ENCODE measurements at places on chromosomes 4 and X.

- H3K36me3 ChIP-seq: no peaks in the 10 kb centered on the region
- DNase-seq: no peak
- H3K27me3 ChIP-seq: no peaks in the 10 kb centered on the region
- no peak overlapping the region for H3K4me3 ChIP-seq
- no peak overlapping the region for H3K27ac ChIP-seq
Measured at GRCh38 chr4:84856468-84857049, 109.9 kb downstream of the WDFY3 start.

DNA sequence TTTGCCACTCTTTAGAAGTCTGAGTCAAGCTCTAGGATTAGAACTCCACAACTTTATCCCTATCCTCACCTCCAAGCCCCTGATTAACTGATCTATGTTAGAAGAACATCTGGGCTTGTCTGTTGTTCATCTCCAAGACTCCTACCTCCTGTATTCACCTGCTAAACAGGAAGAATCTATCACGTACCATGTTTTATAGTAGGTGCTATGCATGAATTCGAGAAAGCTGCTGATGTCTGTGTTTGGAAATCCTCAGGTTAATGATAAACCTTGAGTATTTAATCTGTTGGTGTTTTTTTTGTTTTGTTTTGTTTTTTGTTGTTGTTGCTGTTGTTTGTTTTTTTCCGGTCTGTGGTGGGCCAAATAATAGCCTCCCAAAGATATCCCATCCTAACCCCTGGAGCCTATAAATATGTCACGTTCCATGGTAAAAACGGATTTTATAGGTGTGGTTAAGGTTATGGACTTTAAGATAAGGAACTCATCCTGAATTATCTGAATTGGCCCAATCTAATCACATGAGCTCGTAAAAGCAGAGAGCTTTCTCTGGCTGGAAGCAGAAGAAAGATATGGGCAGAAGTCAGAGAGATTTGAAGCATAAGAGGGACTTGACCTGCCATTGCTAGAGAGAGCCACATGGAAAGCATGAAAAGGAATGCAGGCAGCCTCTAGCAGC is 101.2 kb upstream of the DUSP21 start:
- H3K36me3 ChIP-seq: no peaks in the 10 kb centered on the region
- peaks cover 3% of the 10 kb centered on the region for H3K4me1 ChIP-seq
- no peak overlapping the region for H3K4me3 ChIP-seq
- no peaks in the 10 kb centered on the region for H3K27me3 ChIP-seq
- H3K27ac ChIP-seq: no peak overlapping the region
- no peak for DNase-seq

- H3K36me3 ChIP-seq: no peaks in the 10 kb centered on the region
- no peaks in the 10 kb centered on the region for H3K27me3 ChIP-seq
- no peak overlapping the region for H3K4me3 ChIP-seq
- H3K4me1 ChIP-seq: no peaks in the 10 kb centered on the region
Measured at GRCh38 chrX:42975906-42976305, 197.9 kb upstream of the PPP1R2C start.

GRCh38 chrX:53474707-53475106 is 40.5 kb upstream of the HSD17B10 start:
- H3K36me3 ChIP-seq: no peaks in the 10 kb centered on the region
- H3K27me3 ChIP-seq: no peaks in the 10 kb centered on the region
- H3K4me3 ChIP-seq: no peak overlapping the region
- peak; percentile 72 for DNase-seq

DNA sequence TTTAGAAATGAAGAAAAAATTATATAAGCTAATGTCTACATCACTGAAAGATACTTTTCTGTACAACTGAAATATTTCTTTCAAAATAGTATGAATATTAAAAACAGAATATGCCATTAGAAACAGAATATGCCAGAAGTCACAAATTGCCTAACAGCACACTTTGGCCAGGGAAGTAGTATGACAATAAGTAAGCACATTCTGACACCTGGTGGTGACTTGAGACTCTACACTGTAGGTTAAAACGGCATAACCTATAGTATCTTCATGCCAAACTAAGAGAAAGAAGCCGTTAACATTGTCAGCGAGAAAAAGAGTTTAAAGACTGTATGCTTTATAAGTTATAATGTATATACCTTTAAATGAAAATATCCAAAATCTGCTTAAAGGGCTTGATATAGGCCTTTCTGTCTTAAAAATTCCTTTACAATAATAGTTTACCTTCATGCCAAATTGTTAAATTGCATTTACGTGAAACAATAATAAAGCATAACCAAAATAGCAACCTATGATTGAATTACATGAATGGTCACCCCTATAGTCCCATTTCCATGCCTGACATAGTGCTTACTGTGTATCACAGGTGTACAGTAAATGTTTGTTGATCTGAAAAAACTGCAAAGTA is 32.8 kb downstream of the FAM13A start:
- no peaks in the 10 kb centered on the region for H3K27me3 ChIP-seq
- no peak overlapping the region for H3K27ac ChIP-seq
- no peaks in the 10 kb centered on the region for H3K4me1 ChIP-seq
- no peak overlapping the region for H3K4me3 ChIP-seq

- no peak for DNase-seq
- H3K27ac ChIP-seq: no peak overlapping the region
- no peak overlapping the region for H3K4me3 ChIP-seq
Measured at GRCh38 chrX:118760025-118760424, 32.6 kb downstream of the IL13RA1 start.

DNA sequence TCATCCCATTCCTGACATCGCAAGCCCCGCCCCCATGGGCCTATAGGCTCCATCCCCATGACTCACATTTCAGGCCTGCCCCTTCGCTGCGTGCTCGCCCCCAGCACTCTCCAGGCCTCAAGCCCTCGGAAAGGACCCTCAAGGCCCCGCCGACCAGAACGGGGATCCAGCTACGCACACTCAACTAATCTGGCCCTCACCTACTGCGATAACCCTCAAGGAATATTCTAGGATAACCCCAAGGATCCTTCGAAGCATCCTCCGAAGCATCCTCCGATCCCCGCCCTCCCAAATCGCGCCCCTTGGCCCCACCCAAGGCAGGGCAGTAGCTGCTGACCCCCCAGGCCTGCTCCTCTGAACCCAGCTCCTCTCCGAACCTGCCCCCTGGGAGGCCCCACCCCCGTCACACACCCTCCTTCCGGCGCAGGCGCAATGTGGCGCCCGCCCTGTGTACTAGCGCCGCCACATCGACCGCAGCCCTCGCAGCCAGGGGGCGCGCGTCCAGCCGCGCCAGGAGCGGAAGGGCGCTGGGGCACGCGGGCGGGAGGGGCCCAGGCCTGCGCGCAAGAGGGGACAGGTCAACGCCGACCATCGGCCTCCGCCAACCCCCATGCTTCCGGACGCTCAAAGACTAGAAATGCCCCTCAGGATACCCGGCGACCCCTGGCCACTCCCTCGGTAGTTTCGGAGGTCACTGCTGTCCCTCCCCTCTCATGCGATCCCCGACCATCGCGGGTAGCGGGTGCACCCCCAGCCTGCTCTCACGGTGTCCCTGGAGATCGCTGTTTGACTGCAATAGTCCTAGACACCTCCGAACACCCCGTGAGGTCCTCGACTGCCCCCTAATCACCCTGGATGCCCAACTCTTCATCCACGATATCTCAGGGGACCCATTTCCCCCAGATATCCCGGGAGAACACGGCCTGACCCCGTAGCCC is 6.4 kb upstream of the MAGIX start:
- peaks cover 14% of the 10 kb centered on the region for H3K4me1 ChIP-seq
- no peaks in the 10 kb centered on the region for H3K36me3 ChIP-seq
- no peaks in the 10 kb centered on the region for H3K27me3 ChIP-seq
- H3K4me3 ChIP-seq: peak overlapping the region; percentile 29

GRCh38 chr4:178387756-178388155 is 945.5 kb upstream of the AGA start:
- H3K27me3 ChIP-seq: no peaks in the 10 kb centered on the region
- DNase-seq: no peak
- no peak overlapping the region for H3K4me3 ChIP-seq
- H3K4me1 ChIP-seq: no peaks in the 10 kb centered on the region
- H3K27ac ChIP-seq: no peak overlapping the region
- H3K36me3 ChIP-seq: no peaks in the 10 kb centered on the region

DNA sequence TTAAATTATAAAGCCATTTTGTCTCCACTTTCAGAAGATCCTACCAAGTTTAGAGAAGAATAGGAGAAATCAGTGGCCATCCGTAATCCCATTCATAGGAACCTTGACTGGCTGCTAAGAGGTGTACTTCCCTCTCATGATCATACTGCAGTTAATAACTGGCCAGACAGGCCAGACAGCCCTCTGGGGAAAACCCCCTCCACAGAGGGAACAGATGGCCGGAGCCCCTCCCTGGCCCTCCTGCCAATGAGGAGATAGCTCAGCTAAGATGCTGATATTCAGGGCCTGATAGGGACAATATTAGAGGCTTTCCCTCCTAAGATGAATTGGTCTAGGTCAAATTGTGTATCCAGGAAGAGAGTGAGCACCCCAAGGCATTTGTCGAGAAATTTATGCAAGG is 200.0 kb upstream of the MAOA start:
- no peaks in the 10 kb centered on the region for H3K36me3 ChIP-seq
- no peak overlapping the region for H3K27ac ChIP-seq
- no peak overlapping the region for H3K4me3 ChIP-seq
- no peaks in the 10 kb centered on the region for H3K27me3 ChIP-seq
- no peak for DNase-seq

DNA sequence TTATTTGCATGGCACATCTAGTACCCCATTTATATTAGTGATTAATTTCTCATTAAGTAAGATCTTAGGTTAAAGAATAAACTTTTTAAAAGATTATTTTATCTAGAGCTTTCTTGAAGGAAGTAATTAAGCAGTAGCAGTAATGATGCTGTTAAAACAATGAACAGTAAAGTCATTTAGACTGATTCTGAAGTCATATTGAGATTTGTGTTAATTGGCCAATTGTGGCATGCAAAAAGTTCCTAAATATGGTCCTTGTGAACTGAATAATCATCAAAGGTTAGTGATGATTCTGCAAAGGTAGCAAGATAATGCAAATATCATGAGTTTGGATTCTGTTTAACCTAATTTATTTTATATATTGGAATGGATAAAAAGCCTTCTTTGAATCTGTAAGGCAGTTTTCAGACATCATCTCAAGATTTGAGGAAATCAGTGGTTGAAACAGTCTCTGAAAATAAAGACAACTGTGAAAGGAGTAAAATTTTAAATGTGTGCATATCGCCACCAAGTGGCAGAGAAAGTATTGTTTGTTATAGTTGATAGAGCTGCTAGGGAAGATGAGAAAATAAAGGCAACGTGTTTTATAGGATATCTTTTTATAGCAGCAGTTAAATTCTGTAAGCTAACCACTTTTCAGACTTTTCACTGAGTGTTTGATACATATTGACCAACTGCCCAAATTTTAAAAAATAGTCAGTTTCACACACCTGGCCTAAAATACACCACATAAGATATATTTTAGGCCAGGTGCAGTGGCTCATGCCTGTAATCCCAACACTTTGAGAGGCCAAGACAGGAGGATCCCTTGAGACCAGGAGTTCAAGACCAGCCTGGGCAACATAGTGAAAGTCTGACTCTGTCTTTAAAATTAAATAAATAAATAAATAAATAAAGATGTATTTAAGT is 79.6 kb downstream of the CCKAR start:
- H3K27ac ChIP-seq: no peak overlapping the region
- H3K27me3 ChIP-seq: no peaks in the 10 kb centered on the region
- peak; percentile 50 for DNase-seq
- peaks cover 10% of the 10 kb centered on the region for H3K36me3 ChIP-seq
- no peaks in the 10 kb centered on the region for H3K4me1 ChIP-seq
- no peak overlapping the region for H3K4me3 ChIP-seq

- H3K36me3 ChIP-seq: no peaks in the 10 kb centered on the region
- peaks cover 6% of the 10 kb centered on the region for H3K4me1 ChIP-seq
- H3K27ac ChIP-seq: no peak overlapping the region
- H3K4me3 ChIP-seq: peak overlapping the region; percentile 71
Measured at GRCh38 chr4:113760795-113761619, 531 bp downstream of the CAMK2D start.

DNA sequence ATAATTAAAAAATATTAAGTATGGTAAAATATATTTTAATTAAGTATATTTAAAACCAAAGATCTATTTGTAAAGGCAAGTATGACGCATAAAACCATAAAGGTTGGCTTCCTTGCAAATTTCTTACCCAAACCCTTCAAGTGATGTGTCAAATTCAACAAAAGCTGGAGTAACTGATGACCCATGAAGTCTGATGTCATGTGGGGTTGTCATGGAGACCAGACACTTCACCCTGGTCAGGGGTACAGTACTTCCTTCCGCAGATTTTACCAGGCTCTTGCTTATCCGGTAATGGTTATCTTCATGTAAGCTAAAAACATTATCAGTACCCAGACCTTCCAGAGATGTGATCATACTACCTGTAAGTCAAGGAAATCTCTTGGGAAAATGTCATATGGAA is 170.1 kb downstream of the WDFY3 start:
- no peaks in the 10 kb centered on the region for H3K4me1 ChIP-seq
- no peak overlapping the region for H3K27ac ChIP-seq
- DNase-seq: no peak
- H3K36me3 ChIP-seq: peaks cover 6% of the 10 kb centered on the region

- no peak overlapping the region for H3K4me3 ChIP-seq
- H3K27me3 ChIP-seq: no peaks in the 10 kb centered on the region
- no peak overlapping the region for H3K27ac ChIP-seq
- H3K36me3 ChIP-seq: no peaks in the 10 kb centered on the region
Measured at GRCh38 chr4:184617600-184618196, 31.5 kb downstream of the CASP3 start.

DNA sequence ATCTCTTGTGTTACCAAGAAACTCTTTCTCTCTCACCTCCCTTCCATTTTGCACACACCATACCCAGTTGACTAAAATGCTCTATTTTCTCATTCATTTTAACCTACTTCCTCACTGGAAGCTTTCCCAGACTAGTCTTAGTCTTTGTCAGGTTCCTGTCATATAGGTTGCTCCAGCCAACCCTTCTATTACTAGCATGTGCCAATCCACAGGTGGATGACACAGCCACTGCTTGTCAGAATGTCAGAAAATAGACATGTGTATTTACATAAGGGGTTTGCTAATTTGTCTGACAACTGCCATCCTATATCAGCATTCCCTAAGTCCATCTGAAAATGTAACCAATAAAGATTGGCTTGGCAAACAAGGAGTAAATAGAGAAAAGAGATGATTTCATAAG is 239.2 kb upstream of the SMIM31 start:
- H3K4me1 ChIP-seq: no peaks in the 10 kb centered on the region
- H3K27me3 ChIP-seq: no peaks in the 10 kb centered on the region
- H3K27ac ChIP-seq: no peak overlapping the region
- no peak overlapping the region for H3K4me3 ChIP-seq
- no peaks in the 10 kb centered on the region for H3K36me3 ChIP-seq

- H3K36me3 ChIP-seq: no peaks in the 10 kb centered on the region
- H3K27ac ChIP-seq: no peak within 1 kb of the TSS
- H3K27me3 ChIP-seq: peaks cover 51% of the 10 kb centered on the region
- peaks cover 23% of the 10 kb centered on the region for H3K4me1 ChIP-seq
Measured at GRCh38 chr4:17781300-17782287, at the start of gene FAM184B. Gene FAM184B (minus strand): TSS chr4:17781621. CDS start chr4:17781299, 322 bp downstream.

DNA sequence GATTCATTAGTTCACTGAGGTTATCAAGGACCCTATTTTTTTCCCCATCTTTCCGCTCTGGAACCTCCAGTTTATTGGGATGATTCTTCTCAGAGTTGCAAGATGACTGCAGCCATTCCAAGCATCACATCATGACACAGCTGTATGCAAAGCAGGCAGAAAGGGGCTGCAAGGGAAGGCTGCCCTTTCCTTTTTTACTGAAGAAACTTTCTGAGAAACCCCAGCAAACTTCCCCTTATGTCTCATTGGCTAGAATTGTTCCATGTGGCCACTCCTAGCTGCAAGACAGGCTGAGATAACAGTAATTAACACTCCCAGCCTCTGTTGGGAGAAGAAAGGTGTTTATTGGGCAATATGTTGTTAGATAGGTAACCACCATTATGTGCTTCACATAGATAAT is 102.6 kb downstream of the SATL1 start:
- H3K36me3 ChIP-seq: no peaks in the 10 kb centered on the region
- H3K27ac ChIP-seq: no peak overlapping the region
- H3K27me3 ChIP-seq: no peaks in the 10 kb centered on the region
- H3K4me3 ChIP-seq: no peak overlapping the region
- no peaks in the 10 kb centered on the region for H3K4me1 ChIP-seq
- DNase-seq: no peak

Data from common myeloid progenitor, CD34-positive (primary cell).